Myocyte (in vitro differentiated cells): ENCODE measurements at places on chromosomes 2 and 18. TPM values are rescaled to one million over a fixed set of nuclear protein-coding genes. Genes with fewer than 3 reads are reported as not detected.

DNA sequence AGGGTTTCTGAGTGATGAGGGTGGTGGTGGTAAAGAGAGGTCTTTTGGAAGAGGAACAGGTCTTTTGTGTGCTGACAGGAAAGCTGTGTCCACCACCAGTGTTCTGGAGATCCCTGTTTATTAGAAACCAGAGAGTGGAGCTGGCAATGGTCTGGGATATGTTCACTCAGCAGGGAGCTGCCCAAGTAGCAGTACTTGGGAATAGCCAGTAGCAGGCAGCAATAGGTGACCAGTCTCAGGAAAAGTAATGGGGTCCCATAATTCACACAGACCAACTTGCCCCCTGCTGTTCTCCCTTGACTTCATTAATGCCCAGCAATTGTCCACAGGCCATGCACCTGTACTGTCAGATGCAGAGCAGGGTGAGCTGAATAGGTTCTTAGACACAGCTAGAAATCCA, 1.8 kb downstream of the TSPYL6 start:
- no peak for DNase-seq

GRCh38 chr2:188919824-188920223, 54.3 kb upstream of the COL3A1 start:
- no peak for DNase-seq

DNA sequence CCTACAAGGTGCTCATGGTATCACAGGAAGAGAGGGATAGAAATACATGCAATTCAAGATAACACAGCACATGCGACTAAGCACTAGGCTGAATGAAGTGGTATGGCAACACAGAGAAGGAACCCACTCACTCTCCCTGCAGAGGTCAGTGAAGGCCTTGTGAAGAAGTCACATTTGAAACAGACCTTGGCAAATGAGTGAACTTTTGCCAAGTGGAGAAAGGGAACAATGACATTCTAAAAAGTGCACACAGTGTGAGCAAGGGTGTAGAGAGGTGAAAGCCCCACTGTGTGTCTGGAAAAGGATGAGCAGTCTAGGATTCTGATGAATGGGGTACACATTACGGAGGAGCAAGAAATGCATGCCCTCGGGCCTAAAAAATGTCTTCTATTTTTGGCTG, 23.3 kb downstream of the KLF7 start:
- no peak for DNase-seq

DNA sequence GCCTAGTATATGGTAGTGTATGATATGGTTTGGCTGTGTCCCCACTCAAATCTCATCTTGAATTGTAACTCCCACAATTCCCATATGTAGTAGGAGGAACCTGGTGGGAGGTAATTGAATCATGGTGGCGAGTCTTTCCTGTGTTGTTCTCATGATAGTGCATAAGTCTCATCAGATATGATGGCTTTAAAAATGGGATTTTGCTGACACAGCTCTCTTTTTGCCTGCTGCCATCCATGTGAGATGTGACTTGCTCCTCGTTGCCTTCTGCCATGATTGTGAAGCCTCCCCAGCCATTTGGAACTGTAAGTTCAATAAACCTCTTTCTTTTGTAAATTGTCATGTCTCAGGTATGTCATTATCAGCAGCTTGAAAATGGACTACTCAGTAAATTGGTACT, 9.5 kb upstream of the SCN1A start:
- no peak for DNase-seq

- no peak for DNase-seq
Measured at GRCh38 chr2:119006441-119006840, 64.4 kb downstream of the MARCO start.

- DNase-seq = no peak
Measured at GRCh38 chr2:219408631-219409030, 9.5 kb upstream of the DES start.

GRCh38 chr2:48066000-48066399, 159.7 kb upstream of the FBXO11 start:
- DNase-seq = no peak

DNA sequence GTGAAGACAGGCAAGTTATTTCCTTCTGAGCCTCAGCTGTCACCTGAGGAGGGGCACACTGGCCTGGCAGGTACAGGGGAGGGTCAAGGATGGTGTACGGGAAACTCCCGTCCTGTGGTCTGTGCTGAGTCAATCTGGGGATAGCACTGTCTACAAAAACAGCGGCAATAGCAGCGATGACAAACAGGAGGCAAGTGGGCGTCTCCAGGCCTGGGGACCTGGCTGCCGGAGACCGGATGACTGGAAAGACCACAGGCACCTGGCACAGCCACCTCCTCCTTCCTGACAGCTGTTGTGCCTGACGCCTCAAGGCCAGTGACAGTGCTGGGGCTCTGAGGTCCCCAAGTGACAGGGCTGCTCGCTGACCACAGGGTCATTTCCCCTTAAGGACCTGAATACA, 202.1 kb upstream of the HS6ST1 start:
- peak; percentile 13 for DNase-seq

GRCh38 chr2:61411109-61411508, 59.8 kb downstream of the USP34 start:
- DNase-seq = no peak

- no peak for DNase-seq
Measured at GRCh38 chr2:54500404-54501205, 44.5 kb downstream of the SPTBN1 start.

- no peak for DNase-seq
Measured at GRCh38 chr18:61203151-61203550, 130.1 kb upstream of the CDH20 start.

- no peak for DNase-seq
Measured at GRCh38 chr2:25473131-25473530, 131.4 kb upstream of the DNMT3A start.

DNA sequence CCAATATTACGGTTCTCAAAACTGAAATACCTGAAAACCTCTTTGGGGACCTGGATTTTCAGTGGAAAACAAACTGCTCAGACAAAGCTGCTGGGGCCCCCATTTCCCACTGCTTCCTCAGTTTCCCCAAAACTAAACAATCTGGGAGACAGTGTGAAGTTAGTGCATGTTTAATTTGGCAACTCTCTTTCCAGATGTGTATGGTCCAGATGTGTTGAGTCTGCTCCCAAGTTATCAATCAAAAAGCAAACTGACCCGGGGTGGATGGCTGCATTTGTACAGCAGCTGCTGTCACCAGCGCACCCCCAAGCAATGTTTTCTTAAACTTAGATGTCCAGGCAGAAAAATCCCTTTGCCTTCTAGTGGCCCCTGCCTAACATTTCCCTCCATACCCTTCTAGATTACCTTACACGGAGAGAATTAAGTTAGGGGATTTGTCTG, 136.9 kb downstream of the COPS8 start:
- DNase-seq = no peak

- no peak for DNase-seq
Measured at GRCh38 chr2:210233487-210233886, 8.2 kb upstream of the ACADL start.

- DNase-seq = no peak
Measured at GRCh38 chr2:232137356-232138147, 176.0 kb downstream of the DIS3L2 start.

DNA sequence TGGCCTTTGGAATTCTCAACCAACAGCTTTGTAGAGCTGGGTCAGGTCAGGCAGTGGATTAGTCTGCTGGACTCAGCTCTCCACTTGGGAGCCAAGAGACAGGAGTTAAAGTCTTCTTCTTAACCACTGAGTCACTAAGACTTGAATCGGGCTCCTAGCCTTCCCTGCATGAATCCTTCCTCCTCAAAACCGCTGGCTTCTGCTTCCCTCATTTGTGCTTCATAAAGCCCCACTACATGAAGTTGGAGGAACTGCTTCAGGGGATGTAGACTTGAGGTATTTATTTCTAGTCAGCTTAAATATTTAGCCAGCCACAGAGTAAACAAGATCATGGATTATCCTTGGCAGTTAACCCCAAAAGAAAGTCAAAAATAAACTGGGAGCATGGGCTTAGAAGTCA, 536.3 kb upstream of the TNP1 start:
- DNase-seq = peak; percentile 41

GRCh38 chr2:181165199-181165868, 184.9 kb downstream of the UBE2E3 start:
- DNase-seq = no peak

GRCh38 chr18:72114801-72115594, 429.1 kb downstream of the CBLN2 start:
- DNase-seq = no peak

DNA sequence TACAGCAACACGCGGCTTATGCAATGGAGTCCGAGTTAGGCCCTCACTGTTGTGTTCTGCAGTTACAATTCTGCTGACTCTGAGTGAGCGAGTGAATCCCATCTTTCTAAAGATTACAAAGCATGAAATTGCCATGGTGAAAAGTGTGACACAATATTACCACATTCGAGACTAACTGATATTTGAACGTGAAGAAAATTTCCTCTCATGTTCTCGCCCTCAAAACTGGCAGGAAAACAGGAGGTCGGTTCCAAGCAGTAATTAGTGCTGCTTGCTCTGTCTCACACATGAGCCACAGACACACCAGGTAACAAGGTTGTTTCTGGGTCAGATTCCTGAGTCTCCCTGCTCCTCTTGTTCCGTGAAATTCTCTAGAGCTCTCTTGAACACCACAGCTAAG, 93.7 kb upstream of the RIOK3 start:
- no peak for DNase-seq

- DNase-seq = no peak
Measured at GRCh38 chr18:51229328-51229727, 31.8 kb upstream of the MEX3C start.

GRCh38 chr18:22505141-22505591, 87.5 kb upstream of the CTAGE1 start:
- no peak for DNase-seq

DNA sequence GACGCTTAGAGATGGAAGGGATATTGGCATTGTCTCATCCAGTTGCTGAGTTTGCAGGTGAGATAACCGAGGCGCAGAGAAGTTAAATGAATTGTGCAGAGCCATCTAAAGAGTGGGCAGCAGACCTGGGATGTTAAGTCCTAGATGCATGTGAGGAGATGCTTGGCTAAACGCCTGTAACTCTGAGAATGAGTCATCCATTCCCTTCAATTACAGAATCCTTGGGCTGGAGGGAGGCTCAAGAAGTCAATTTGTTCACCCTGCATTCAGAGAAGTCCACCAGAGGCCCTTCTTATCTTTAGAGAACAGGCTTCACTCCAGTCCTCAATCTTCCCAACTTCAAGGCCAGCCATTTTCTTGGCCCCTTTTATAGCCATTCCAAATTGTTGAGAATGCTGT, 1.6 kb downstream of the EHD3 start:
- peak; percentile 41 for DNase-seq

DNA sequence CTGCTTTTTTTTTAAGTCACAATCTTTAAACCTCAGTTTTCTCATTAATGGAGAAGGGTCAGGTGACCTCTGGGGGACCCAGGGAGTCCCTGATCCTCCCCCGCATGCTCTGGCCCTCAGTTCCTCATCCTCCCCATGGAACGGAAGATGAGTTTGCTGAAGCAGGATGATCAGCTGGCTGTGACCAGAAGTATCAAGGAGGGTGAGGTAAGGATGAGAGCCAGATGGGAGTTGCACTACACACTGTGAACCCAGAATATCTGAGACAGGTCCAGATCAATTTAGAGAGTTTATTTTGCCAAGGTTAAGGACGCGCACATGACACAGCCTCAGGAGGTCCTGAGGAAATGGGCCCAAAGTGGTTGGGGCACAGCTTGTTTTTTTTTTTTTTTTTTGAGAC, 3.8 kb downstream of the CATIP start:
- no peak for DNase-seq

DNA sequence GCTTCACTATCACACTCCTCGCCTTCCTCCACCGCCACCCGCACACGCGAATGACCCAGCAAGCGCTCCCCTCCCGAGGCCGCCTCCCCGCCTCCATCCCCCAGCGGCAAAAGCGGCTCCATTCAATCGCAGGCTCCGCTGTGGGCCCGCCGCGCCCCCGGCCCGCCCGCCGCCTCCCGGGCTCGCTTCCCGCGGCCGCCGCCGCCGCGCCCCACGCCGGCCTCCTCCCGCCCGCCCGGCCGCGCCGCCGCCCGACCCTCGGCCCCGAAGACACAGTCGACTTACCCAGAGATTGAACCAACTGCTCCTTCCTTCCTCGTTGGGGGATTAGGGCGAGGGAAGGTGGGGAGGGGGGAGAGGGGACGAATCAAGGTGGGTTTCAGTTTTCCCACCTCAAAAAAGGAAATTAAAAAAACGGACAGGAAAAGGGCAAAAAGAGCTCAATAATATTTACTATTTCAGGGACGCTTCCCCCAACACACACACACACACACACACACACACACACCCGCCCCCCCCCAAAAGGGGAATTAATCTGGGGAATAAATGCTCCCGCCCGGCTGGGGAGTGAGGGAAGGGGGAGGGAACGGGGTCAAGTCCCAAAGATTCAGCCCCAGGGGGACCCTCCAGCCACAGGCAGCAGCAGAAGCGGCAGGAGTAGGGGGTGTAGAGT, 743 bp downstream of the XPO1 start:
- DNase-seq = peak; percentile 41

DNA sequence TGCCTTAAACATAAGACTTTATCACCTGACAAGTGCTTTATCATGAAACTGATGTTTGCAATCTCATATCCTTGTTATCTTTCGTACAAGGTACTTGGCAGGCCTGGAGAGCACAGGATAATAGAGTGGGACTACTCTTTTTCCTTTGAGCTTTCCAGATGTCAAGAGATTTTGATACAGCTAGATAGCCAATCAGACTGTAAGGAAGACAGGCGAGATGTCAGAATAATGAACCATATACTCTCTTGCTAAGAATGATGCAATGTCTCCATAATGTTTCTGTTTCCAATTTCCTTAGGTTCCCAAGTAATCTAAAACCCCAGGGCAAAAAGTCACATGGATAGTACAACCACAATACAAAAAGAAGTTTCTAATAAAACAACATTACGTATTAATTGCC, 313.1 kb downstream of the PDE11A start:
- DNase-seq = no peak

GRCh38 chr18:77100751-77101355, 31.7 kb downstream of the MBP start:
- DNase-seq = no peak

DNA sequence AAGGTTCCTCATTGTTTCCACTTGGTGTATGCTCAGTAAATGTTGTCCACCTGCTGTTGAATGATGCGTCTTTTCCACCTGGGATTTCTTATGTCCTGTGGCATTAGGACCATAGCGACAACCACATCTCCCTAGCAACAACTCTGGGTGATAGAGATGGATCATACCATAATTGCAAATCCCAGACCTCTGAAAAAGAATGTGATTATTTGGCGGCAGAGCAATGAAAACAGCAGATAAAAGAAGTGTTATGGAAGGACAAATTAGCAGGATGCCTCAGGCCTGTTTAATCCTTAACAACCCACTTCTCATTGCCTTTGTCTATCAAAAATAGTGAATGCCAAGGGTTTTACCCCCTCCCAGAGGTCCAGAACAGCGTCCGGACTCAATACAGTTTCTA, 278.9 kb downstream of the TSN start:
- DNase-seq = no peak

The TMEM169 gene
- total RNA-seq = 13.8 and 19.4 TPM in 2 replicates

The SPP2 gene
- total RNA-seq = not detected in 2 replicates

The SLC30A3 gene
- 0.03 TPM in 1 of 2 replicates, not detected in the other for total RNA-seq

The ZNF2 gene
- 9.4 and 9.6 TPM in 2 replicates for total RNA-seq

The ANKRD29 gene
- 0.83 and 2.1 TPM in 2 replicates for total RNA-seq

The GYPC gene
- total RNA-seq = 13.7 and 14.4 TPM in 2 replicates

The UCN gene
- 2.4 and 6.6 TPM in 2 replicates for total RNA-seq

The CLEC4F gene
- 0.10 TPM in 1 of 2 replicates, not detected in the other for total RNA-seq

The PAIP2B gene
- 0.78 and 0.83 TPM in 2 replicates for total RNA-seq

The KHK gene
- total RNA-seq = 0.21 and 0.24 TPM in 2 replicates

The GPR35 gene
- total RNA-seq = 0.56 and 1.7 TPM in 2 replicates

The IL36A gene
- not detected in 2 replicates for total RNA-seq

The CTNNA2 gene
- total RNA-seq = 1.4 and 2.7 TPM in 2 replicates
